ENCODE measurements at places on chromosomes 12 and 14.

DNA sequence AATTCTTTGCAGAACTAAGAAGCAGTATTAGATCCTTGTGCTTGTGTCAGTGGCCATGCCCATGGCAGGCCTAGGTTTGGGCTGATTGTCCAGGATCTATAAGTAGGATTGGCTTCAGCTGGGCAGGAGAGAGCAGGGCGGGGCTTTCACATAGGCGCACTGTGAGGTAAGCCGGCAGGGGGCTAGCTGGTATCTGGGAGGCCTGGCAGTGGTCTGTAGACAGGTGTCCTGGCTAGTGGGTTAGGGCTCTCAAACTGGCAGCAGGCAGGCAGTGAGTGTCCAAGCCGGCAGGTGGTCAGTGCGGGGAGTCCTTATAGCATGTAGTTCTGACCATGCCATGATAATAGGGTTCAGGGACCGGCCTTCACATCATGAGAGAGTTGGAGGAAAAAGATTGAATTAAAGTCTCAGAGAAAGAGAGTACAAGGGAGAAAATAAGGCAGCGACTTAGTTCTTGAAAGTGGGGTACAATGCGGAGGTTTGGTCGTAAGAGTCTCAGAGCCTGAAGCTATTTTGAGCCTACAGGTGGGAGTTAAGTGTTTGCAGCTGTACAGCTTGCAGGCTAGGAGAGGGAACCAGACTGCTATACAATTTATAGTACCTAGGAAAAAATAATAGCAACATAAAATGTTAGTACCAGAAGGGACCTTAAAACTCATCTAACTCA is 137.4 kb downstream of the TPH2 start:
- DNase-seq = peak; percentile 29

- no peak for DNase-seq
These were observed 462 bp downstream of the SRP54 start for GRCh38 chr14:34983148-34983760.

DNA sequence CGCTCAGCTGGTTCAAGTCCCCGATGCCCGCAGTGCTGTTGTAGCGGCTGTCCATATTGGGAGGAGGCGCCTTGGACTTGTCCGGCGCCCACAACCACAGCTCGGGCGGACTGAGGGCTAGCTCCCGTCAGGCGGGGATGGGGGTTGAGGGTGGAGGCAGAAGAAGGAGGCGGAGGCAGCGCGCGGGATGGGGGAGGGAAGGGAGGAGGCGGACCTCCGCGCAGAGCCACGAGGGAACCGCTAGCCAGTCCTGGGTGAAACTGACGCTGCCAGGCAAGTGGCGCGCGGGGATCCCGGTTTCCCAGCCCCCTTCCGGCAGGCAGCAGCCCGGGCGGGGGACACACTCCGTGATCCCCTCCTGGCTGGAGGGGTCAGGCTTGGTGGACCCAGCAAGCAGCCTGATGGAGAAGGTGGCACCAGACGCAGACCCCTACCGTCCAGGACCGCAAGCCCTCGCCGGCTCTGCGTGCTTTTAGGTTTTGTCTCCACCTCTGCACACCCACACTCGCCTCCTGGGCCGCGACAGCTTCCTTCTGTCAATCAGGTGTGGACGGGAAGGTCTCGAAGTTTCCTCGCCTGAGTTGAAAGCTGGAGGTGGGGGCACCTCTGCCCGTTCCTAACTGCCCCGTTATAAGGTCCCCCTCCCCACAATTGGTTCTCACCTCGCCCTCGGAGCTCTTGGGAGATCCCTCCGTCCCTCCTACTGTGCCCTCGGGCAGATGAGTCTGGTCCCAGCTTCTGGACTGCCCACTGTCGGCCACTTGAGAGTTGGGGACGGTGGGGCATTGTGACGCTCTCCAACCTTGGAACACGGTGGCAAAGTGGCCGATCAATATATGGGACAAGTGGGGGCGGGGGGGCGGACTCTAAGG is at the start of gene CPNE8:
Gene CPNE8, minus strand, starts transcription at position 112 of the 872 bp plus-strand sequence. Its CDS starts 57 bp downstream, at position 55.
- DNase-seq = no peak

- DNase-seq = no peak
These were observed 376.8 kb downstream of the RGS6 start for GRCh38 chr14:72308967-72309485.

Data from SJCRH30 (cell line).